ENCODE measurements at places on chromosomes 5 and 9.

DNA sequence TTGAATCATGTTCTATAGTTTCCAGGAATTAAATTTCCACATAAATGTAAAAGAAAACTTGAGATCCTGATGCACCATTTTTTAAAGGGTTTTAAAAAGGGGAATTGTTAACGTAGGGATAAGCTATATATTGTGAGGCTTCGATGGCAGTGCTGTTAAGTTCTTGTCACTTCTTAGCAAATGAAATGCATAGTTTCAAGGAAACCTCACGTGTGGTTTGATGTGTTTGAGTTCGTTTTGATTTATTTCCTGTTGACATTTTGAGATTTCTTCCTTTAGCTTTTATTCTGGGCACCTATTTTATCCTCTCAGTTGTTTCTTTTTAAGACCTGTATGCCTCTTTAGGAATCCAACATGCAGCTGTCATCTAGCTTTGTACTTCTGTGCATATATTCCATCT is 301.0 kb downstream of the DOCK8 start:
- DNase-seq = no peak

DNA sequence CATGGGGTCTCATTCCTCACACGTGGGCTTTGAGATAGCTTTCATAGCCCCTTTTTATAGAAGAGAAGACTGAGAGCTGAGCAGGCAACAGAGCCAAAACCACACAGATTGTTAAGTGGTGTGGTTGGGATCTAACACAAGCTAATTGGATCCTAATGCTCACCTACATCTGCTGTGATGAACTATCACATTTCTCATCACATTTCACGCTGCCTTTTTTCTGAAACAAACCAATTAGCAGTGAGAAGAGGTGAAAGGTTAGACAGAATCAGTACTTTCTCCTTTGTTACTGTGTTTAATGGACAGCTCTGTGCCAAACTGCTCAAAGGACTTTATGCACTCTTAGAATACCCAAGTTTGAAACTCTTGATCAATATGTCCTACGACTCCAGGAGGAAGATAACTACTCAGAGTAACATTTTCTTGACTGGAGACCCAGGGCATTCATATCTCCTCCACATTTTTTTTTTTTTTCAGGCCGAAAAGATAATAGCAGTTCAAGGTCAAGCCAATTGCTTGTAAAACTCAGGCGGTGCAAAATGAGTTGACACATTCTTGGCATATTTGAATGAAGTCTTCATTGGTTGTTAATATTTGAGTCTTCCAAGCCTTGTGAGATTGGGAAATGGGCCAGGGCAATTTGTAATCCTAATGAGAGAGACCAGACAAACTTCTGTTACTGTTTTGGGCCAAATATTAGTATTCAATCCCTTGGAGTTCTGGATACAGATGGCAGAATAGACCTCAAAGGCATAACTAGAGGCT is 138.4 kb downstream of the KCTD16 start:
- DNase-seq = no peak

- no peak for DNase-seq
Measured at GRCh38 chr5:157568222-157568621, 7.4 kb downstream of the ADAM19 start.

GRCh38 chr5:60332244-60333004 is 367.5 kb downstream of the DEPDC1B start:
- no peak for DNase-seq

DNA sequence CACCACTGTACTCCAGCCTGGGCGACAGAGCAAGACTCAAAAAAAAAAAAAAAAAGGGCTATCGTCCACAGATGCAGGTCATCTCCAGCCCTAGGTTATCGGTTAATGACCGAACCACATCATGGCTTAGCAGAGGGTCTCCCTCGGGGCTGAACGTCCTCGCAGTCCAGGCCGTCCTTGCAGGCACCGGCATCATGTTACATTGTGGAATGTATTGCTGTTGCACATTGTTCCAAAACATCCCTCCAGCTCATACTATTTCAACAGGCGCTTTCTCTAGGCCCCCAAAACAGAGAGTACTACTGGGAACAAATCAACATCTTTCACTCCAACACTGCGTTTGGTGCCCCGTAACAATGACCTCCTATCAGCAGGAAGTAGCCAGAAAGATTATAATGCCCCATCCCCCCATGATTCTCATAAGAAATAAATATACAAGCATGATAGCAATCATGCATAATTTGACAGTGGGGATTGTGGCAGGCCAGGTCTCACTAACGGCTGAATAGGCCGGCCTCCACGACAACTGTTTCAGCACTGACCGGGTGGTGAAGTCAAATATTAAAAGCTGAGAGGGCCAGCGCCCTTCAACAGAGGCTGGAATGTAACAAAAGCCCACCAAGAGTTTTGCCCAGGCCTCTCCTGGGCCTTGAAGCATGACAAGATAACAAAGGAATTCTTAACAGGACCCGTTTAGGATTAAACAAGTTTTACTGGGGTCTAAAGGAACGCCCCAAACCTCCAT is 1.1 kb upstream of the LCN9 start:
- no peak for DNase-seq

DNA sequence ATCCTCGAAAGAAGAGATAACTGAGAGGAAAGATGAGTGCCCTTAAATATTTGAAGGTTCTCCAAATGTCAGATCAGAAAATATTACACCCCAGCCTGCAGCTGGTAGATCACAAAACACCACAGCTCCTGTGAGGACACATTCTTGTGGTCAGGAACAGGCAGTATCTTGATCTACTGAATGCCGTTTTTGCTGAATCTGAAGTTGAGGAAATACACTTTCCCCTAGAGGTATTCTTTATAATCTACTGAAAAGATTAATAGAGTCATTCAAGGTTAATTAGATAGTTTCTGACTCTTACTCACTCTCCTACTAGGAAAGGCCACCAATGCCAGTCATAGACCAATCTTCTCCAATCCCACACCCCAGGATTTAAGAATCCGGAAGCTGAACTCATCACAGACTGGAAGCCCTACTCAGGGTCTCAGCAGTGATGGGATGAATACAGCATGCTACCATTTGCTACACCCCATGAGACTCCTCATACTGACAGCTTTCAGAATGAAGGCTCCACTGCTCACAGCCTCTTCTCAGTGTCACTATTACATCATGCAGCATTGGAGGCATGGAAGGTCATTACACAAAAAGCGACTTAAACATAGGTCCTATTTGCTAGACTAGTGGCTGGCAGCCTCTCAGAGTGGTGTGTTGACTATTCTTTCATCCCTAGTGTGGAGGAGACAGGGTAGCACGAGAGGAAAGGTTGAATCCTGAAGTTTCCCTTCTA is 143.9 kb upstream of the SLC1A3 start:
- DNase-seq = no peak

DNA sequence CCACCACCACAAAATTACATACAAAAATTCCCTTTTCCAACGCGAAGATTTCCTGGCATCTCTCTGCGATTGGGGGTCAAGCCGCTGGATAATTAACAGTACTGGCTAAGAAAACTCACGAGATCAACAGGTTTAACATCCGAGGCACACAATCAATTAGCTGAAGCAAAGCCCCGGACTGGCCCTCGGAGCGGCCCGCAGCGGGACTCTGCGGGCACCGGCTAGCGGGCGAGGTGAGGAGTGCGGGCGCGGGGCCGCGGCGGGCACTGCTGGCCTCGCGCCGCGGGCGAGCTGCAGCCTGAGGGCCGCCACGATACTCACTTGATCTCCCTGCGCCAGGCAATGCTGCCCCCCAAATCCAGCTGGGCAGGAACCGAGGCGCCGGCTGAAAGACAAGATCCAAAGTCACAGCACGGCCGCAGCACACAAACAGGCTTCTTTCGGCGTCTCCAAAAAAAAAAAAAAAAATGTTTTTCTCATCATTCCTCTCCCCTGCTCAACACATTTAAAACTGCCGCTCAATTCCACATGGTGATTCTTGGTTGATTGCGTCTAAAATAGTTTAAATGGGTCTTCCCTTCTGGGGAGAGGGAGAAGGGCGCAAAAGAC is 210.2 kb downstream of the MEF2C start:
- no peak for DNase-seq

DNA sequence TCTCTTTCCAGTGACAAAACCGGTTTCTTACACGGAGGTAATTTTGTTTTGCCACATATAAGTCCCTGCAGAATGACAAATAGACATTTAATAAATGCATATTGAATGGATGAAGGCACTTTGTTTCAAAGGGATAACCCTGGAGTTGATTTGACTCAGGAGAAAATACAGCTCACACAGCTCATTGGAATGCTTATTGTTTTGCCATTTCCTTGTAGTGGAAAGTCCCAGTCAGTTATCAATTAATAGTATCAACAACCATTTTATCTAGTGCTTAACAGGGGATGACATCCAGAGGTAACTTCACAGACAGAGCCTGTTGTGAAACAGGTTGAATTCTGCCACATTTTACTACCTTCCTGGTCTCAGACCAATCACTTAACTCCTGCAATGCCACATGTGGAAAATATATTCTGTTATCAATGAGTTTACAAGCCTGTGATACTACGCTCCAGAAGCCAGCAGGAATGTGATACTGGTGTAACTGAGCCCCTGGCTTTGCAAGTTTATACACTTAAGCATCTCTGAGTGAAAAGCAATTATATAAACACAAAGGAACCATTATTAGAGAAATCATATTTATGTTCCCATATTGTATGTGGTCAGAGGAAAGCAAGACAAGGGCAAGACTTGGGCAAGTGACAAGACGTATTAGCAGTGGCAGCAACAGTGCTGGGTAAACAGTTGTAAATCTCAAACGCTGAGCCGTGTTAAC is 123.1 kb upstream of the ANKRD55 start:
- DNase-seq = no peak

DNA sequence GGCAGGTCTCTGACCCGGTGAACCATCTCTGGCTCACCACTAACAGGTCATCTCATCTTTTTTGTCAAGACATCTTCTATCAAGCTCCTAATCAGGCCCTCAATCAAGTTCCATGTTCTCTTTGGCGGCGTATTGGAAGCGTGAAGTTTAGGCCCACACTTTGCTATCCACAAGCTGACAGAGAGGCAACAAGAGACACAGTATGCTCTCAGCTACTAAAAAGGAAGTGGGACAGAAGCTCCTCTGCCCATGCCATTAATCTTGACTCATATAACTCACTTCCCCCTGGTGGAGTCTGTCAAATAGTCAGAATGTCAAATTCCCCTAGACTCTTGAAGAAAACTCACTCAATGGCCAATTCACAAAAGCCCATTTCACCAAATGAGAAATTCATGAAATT is 77.6 kb upstream of the TMC1 start:
- no peak for DNase-seq

- DNase-seq = no peak
Measured at GRCh38 chr5:74595143-74595925, 45.2 kb downstream of the ENC1 start.

- DNase-seq = no peak
Measured at GRCh38 chr9:96255698-96256097, 46.3 kb downstream of the HSD17B3 start.

- DNase-seq = no peak
Measured at GRCh38 chr9:16458696-16459420, 411.6 kb downstream of the BNC2 start.

- no peak for DNase-seq
Measured at GRCh38 chr9:19030899-19031298, 2.1 kb downstream of the SAXO1 start.

DNA sequence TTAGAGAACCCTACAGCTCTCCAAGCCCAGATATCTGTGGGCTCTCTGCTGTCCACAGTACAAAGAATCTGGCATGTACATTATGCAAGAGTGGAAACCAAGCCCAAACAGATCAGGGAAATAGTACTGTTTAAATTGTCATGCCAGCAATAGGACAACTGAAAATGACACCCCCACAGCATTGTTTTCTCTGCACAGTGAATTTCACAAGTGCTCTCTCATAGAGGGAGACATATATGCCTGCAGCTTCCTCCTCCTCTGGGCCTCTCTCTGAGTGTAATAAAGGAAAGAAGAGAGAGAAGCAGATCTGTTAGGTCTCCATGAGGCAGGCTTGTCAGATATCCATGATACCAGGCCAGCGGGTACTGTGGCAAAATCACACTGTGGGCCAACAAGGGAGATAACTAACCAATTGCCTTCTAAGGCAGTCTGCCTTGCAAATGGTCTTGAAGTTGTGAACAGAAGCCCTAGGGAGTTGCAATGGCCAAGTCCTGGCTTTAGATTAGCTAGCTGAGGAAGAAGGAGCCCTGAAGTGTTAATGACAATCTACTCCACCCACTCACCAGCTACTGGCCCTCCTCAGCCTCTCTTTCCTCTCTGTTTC is 54.4 kb upstream of the JMY start:
- DNase-seq = no peak

DNA sequence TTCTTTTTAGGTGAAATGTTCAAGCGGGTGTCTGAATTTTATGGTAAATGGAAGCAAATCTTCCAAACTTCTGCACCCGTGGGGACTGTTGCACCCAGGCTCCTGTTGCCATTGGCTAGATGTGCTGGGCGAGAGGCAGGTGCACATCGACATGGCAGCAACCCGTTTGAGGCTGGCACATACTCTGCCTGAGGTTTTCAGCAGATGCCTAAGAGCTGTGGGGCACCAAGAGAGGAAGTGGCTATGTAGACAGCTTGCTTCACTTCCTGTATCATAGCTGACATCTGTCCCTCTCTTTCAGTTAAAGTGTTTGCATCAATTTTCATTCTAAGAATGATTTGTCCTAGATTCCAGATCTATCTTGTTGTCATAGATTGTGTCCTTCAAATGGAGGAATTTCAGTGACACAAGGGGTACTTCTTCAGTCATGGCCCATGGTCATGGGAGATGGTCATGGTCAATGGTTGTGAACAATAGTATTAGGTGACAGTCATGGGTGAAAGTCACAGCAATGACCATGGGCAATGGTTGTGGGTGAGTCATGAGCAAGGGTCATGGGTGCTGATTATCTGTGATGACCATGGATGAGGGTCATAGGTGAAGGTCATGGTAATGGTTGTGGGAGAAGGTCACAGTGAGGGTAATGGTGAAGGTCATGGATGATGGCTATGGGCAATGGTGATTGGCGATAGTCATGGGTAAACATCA is 115.1 kb upstream of the IRX4 start:
- DNase-seq = no peak

DNA sequence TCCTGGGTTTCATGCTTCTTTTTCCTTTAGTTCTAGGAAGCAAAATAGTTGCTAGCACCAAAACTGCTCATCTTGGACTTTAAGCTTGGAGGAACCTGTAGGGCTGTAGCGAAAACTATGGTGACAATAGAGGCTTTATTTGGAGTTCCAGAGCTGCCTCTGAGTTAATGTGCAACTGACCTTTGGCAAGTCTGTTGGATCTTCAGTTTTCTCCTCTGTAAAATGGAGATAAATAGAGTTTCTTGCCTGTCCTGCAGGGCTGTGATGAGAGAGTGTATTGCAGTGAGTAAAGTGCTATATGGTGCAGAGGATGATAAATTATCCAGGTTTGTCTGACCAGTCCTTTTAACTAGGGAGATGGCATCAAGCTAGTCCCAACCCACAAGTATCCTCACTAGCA is 417.0 kb downstream of the MAN2A1 start:
- no peak for DNase-seq

- no peak for DNase-seq
Measured at GRCh38 chr5:163758283-163758711, 252.9 kb downstream of the MAT2B start.

DNA sequence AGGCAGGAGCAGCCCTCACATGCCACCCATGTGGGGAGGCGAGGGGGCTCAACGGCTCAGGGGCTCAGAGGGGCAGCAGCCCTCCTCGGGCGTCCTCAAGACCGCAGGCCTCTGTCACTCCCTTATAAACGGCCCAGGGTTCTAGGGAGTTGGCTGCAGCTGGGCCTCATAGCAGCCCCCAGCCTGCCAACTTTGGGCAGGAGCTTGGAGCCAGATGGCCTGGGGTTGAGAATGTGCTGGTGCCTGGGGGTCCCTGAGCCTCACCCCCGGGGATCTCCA is 51.0 kb upstream of the RNU6ATAC start:
- no peak for DNase-seq

GRCh38 chr9:134690301-134690751 is 48.7 kb downstream of the COL5A1 start:
- DNase-seq = no peak

GRCh38 chr5:125928663-125929062 is 494.5 kb upstream of the GRAMD2B start:
- DNase-seq = no peak
